ENCODE measurements at places on chromosomes 1 and 21.

DNA sequence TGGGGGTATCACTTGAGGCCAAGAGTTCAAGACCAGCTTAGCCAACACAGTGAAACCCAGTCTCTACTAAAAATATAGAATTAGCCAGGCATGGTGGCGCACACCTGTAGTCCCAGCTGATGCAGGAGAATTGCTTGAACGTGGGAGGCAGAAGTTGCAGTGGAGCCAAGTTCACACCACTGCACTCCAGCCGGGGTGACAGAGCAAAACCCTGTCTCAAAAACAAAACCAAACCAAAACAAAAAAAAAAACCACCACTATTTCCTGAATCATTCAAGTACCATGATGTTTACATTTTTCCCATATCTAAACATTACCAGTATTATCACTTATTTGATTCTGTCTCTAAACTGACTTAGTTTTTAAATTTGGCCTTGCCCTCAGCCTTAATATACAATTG is 29.5 kb downstream of the TUT4 start:
- peak; percentile 68 for DNase-seq

DNA sequence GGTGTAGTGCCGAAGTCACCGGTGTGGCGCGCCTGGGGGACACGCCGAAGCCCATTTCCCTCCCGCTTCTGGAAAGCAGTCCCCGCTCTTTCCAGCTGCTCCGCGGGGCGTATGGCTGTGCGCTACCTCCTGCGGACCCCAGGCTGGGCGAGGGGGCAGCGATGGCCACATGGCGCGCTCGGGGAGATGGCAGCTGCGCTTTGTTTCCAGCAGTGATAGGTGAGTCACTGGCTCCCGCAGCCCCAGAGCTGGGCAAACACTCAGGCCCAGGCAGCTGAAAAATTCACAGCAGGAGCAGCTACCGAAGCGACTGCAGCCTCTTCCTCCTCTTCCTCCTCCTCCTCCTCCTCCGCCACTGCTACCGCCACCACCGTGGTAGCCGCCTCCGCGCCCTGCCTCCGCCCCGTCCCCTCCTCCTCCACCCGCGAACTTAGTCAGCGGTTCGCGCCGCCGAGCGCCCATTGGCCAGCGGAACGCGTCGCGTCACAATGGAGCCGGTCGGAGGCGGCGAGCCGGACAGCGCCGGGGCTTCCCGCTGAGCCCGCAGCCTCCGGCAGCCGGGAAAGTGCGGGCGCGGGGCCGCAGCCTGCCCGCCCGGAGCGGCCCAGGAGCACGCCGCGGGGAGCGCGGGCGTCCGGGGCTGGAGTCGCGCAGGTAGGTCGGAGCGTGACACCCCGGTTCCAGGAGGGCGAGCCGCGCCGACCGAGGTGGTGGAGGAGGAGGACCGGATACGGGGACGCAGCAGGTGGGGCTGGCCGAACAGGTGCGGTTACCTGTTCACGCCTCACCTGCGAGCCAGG is at the start of gene LRRC8B:
TSS of gene LRRC8B (plus strand) at position 461 of the 800 bp plus-strand sequence. CDS start 57,822 bp downstream, outside the sequence.
- peak; percentile 74 for DNase-seq

GRCh38 chr1:23836037-23836436 is 10.8 kb upstream of the HMGCL start:
- DNase-seq = no peak

DNA sequence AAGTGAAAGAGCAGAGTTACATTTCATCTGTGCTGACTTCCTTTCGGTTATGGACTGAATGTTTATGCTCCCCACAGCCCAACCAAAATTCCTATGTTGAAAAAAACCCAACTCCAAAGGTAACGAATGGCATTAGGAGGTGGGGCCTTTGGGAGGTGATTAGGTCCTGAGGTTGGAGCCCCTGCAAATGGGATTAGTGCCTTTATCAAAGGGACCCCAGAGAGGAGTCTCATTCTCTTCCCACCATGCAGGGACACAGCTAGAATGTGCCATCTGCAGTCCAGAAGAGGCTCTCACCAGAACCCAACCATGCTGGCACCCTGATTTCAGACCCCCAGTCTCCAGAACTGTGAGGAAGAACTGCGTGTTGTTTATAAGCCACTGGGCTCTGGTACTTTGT is 199.3 kb downstream of the TOMM20 start:
- no peak for DNase-seq

GRCh38 chr1:199020051-199020450 is 381.2 kb downstream of the PTPRC start:
- no peak for DNase-seq

DNA sequence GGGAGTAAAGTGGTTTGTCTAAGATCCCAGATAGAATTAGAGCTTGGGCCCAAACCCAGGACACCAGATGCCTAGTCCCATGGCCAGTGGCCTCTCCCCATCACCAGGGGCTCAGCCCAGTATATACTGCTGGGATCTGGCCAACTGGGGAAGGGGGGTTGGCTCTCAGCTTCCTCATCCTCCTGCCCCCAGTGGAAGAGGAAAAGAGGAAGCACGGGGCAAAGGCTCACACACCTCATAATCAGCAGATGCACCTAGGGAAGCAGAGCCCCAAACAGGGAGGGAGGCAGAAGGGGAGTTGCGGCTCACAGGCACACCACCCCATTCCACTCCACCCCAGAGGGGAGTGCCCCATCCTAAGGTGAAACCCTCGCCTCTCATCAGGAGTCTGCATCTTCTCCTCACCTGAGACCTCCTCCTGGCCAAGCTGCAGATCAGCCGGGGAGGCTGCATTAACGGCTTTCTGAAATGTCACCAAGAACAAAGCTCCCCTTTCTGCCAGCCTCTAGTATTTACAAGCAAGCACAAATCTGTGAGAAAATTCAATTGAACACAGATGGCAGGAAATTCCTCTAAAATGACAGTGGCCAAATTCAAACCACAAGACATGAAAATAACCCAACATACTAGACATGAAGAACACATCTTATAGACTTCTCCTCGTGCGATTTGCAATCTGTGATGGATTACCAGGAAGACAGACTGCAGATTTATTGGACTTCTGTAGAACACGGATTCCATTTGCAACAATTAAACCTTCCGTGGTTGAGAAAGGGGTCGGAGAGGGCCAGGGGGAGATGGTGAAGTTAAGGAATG is 82.8 kb downstream of the GLIS1 start:
- peak; percentile 73 for DNase-seq

DNA sequence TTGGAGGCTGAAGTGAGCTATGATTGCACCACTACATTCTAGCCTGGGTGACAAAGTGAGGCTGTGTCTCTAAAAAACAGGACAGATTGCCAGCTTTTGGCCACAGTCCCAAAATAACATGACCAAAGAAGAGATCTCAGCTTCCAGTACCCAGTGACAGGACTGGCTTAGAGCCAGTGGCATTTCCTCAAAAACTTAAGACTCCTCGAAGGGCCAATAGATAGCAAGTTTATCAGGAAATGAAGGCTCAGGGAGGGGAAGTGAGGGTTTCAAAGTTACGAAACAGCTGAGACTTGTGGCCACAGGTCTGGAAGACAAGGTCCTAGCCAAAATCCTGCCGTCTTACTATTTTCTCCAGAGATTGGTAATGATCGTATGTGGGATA is 6.3 kb upstream of the TMEM39B start:
- peak; percentile 87 for DNase-seq

- DNase-seq = peak; percentile 63
Observed at GRCh38 chr1:6273380-6273891, 12.5 kb upstream of the GPR153 start.

- DNase-seq = peak; percentile 54
Observed at GRCh38 chr1:183227422-183228346, 41.6 kb downstream of the LAMC2 start.

- DNase-seq = peak; percentile 12
Observed at GRCh38 chr1:3170561-3171453, 101.8 kb downstream of the PRDM16 start.

DNA sequence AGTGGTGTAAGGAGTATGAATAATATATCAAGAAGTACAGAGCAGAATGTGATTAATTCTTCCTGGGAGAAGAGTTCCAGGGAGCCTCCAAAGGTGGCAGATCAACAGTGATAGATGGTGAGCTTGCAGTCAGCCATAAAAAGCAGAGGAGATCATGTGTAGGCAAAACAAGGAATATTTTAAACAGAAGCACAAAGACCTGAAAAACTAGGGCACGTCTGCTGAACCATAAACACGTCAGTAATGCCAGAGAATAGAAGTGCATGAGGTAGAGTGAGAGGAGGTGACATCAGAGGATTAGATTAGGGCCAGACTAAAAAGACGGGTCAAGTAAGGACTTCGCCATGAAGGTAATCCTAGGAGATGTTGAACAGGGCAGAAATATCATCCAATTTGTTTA is 151.8 kb downstream of the EIF4G3 start:
- DNase-seq = peak; percentile 65

DNA sequence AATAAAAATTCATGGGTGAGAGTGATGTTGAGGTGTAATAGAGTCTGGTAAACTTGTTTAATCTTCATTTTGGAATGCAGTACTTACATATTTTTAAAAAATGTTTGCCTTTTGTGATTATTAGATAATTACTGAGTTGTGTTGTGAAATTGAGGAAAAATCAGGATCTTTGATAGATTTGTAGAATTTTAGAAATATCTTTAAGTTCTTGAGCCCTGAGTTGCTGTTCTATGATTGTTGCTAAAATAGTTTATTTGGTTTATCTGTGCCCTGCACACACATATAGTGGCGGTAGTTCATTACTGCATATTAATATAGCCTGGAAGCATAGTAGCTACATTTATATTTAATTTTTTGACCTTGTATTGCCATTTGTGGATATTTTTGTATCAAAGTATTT is 1.6 kb downstream of the B3GALT2 start:
- no peak for DNase-seq

GRCh38 chr1:74858136-74858535 is 125.2 kb downstream of the TYW3 start:
- DNase-seq = no peak

DNA sequence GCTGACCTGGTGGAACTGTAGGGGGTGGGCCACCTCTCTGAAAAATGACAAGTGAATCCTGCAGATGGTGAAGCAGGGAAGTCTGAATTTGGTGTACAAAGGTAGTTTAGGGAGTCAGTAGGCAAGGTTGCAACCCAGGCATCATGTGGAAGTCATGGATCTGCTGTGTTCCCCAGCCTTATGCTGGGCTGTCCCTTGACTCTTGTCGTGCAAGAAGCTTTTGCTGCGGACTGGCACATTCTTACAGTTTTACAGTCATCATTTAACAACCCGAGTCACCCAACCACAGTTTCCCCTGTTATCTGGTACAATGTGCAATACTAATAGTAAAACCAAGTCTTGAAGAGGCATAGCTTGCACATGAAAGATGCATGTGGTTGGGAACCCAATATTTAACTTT is 13.2 kb downstream of the RHOU start:
- DNase-seq = peak; percentile 43

DNA sequence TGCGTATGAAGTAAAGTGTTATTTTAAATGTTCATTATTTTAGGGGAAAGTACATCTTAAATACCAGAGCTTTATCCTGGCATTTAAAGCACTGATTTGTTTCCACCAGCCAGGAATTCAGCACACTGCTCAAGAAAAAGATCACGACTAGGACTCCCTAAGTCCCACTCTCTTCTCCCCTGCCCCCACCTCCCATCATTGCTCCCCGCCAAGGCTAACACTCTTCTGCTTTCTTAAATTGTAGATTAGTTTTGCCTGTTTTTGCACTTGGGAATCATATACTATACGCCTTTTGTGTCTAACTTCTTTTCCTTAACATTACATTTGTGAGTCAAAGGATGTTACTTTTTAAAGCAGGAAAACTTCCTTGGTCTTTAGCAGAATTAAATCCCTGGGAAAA is 37.5 kb upstream of the C1orf105 start:
- DNase-seq = no peak

DNA sequence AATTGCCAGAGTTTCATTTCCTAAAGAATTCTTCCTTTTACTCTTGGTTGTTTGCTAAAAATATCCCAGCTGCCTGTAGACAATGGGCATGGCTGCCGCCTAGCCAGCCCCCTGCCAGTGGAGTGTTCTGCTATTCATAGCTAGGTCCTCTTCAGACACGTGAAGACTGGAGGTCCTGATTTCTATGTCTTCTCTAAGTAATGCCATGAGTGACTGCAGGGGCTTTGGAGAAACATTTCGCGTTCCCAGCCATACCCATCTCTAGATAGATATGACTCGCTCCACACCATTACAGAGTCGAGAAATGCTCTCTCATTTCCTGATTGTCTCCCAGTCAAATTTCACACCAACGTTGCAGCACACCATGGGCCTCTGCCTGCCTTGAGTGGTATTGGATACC is 99.5 kb upstream of the BACE2 start:
- DNase-seq = no peak

DNA sequence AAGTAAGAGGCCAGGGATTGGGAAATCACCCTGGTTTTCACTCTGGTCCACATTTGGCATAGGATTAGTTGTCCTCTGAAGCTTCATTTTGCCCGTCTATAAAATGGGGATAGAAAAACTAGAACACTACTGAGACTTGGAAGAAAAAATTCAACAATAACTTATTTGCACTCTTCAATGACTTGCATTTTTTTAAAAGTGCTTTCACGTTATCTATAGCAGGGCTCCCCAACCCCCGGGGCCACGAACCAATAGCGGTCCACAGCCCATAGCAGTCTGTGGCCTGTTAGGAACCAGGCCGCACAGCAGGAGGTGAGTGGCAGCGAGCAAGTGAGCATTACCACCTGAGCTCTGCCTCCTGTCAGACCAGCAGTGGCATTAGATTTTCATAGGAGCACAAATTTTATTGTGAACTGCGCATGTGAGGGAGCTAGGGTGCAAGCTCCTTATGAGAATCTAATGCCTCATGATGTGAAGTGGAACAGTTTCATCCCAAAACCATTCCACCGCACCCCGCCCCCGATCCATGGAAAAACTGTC is 2.8 kb downstream of the KIAA1614 start:
- no peak for DNase-seq

- peak; percentile 24 for DNase-seq
Observed at GRCh38 chr1:233364695-233365539, 37.4 kb downstream of the MAP3K21 start.

DNA sequence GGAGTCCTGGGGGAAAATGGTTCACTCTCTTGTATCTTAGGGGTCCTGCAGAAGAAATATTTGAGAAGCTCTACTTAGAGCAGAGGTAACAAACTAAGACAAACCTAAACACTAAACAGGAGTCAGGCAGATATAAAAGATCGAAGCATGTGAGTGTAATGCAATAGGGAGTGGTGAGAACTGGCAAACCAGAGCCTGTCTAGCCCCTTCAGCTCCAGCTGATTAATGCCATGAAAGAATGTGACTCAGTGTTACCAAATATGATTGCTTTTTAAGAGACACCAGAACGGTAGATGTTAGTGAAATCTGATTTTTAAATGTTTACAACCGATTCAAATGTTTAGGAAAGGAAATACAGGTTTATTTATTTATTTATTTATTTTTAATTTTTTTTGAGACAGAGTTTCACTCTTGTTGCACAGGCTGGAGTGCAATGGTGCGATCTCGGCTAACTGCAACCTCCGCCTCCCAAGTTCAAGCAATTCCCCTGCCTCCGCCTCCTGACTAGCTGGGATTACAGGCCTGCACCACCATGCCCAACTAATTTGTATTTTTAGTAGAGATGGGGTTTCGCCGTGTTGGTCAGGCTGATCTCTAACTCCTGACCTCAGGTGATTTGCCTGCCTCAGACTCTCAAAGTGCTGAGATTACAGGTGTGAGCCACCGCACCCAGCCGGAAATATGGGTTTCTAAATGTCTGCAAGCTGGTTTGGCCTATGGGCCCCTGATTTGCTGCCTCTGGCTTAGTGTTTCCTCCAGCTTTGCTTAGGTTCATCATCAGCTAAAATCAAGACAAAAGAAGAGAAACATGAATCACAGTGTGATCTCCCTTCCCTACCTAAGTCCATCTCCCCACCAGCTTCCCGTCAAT is 12.2 kb downstream of the TXNIP start:
- DNase-seq = no peak

- DNase-seq = no peak
Observed at GRCh38 chr1:29380532-29380931, 144.2 kb downstream of the PTPRU start.

GRCh38 chr1:154442006-154442740 is 37.0 kb downstream of the IL6R start:
- DNase-seq = peak; percentile 52
